ENCODE measurements at places on chromosomes 7 and 10.

DNA sequence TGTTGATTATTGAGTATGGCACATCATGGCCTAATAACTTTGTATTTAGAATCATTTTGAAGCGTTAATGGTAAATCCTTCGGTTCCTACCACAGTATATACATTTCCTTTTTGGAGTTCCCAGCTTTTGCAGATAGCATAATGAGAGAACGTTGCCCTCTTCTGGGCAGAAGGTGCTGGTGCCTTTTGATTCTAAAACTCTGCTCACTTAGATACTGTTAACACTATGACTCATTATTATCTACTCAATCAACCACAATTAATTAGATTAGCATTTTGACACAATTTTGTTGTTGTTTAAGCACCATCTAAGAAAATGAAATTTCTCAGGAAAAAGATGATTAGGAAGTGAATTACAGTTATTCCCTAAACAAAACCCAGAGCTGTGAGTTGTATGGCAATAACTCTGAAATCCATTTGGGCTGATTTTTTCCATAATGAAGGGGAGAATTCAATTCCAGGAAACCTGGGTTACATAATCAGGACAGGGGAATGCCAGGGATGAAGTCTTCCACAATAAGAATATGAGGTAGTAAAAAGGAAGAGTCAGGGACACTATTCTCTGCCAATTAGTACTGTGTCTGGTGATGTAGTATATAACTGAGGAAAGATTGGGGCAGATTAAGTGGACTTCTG lies 11.5 kb upstream of the DLD start:
- no peak for DNase-seq

GRCh38 chr10:35089611-35090161 lies 455 bp downstream of the CUL2 start:
- DNase-seq, result no peak

DNA sequence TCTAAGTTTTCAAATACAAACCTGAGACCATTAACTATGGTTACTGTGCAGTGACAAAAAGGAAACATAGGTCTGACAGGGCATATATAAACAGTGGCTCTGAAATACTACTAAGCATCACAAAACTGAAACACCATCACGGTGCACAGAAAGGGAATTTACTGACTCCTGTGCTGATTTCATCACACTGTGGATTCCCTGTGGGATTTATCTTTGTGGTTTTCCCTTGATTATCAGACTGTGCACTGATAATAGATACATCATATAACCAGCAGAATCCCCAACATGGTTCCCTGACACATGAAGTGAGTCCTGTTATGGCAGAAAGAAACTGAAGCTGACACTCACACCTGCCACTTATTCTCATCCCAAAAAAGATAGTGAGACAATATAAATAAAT lies 676.3 kb upstream of the KCND2 start:
- DNase-seq, result no peak

DNA sequence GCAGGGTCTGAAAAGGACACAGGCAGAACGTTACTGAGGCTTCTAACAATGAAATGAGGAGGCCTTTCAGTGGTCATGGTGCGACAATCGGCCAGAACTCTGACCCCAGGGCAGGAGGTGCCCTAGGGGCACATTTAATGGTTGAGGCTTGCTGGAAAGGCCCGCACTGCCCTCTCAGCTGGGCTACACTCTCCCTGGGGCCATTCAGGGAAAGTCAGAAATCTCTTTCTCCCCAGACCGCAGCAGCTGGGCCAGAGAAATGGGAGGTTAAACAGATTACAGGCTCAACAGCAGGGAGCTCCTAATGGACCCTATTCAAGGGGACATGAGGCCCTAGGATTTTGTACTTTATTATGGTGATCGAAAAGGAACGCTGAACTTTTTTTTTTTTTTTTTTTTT lies 85.6 kb upstream of the FGFR2 start:
- no peak for DNase-seq

- DNase-seq, result no peak
These were observed 8.4 kb upstream of the ZFAND2A start for GRCh38 chr7:1168422-1168821.

GRCh38 chr10:5547931-5548660 lies 23.3 kb downstream of the CALML3 start:
- DNase-seq, result no peak

All from H1 (cell line).